ENCODE measurements at places on chromosomes 7 and 10.

DNA sequence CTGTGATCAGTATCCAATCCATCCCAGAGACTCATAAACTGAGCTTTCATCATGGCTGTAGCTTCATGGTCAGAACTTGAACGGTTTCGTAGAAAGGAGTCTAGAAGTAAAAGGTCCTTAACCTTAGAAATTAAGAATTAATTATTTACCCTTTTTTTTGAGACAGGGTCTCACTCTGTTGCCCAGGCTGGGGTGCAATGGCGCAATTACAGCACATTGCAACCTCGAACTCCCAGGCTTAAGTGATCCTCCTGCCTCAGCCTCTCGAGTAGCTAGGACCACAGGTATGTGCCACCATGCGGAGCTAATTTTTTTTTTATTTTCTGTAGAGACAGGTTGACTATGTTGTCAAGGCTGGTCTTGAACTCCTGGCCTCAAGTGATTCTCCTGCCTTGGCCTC, 41.7 kb downstream of the ATAD1 start:
- DNase-seq = no peak

DNA sequence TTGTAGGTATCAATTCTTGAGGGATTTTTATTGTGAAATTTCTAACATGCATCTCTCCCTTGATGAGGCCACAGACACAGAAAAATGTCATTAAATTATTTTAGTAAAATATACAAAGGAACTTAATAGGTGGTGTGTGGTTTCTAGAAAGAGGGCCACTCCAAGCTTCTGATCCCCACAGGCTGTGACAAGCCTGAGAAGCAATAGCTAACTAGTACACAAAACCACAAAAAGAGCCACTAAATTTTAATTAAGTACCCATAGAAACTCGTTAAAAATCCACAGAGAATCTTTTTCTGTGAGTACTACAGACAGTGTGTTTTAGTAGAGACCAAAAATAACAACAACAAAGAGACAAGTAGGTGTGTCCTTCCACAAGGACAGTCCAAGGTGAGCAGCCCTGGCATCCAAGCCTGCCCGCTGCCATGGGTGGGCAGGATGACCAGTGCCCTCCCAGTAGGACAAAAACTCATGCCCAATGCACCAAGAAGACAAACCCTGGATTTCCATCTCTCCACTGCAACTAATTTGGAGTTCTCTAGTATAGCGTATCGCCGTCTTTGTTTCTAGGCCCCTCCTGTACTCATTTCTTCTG, 81.0 kb downstream of the RNF216 start:
- DNase-seq = no peak

GRCh38 chr10:6951732-6952131, 371.7 kb upstream of the PRKCQ start:
- DNase-seq = no peak

DNA sequence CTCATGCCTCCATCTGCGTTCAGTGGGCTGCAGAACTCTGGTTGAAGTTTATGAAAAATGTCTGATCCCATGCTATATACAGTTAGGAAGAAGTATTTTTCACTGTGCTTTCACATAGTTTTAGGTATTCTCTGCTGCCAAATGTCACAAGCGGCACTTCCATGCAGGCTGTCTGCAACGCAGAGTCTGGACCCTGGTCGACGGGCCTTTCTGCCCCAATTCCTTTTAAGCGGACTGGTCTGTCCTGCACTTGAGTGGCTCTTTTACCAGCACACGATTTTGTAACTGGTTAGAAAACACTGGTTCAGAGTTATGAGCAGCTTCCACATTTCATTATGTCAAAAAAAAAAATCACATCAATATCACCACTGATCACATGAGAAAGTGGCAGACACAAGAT, 143.0 kb downstream of the DIP2C start:
- no peak for DNase-seq

GRCh38 chr7:121666306-121666705, 206.7 kb upstream of the PTPRZ1 start:
- DNase-seq = no peak

- no peak for DNase-seq
Observed at GRCh38 chr10:98030991-98031431, 590 bp upstream of the CRTAC1 start.

- no peak for DNase-seq
Observed at GRCh38 chr10:29603223-29603896, 31.4 kb downstream of the SVIL start.

- DNase-seq = no peak
Observed at GRCh38 chr7:3497796-3498195, 196.7 kb downstream of the SDK1 start.

GRCh38 chr7:18995811-18996426, 121.5 kb downstream of the TWIST1 start:
- no peak for DNase-seq

GRCh38 chr10:11257440-11258090, 239.9 kb downstream of the CELF2 start:
- no peak for DNase-seq

- DNase-seq = no peak
Observed at GRCh38 chr10:3427347-3427746, 254.8 kb upstream of the PITRM1 start.

DNA sequence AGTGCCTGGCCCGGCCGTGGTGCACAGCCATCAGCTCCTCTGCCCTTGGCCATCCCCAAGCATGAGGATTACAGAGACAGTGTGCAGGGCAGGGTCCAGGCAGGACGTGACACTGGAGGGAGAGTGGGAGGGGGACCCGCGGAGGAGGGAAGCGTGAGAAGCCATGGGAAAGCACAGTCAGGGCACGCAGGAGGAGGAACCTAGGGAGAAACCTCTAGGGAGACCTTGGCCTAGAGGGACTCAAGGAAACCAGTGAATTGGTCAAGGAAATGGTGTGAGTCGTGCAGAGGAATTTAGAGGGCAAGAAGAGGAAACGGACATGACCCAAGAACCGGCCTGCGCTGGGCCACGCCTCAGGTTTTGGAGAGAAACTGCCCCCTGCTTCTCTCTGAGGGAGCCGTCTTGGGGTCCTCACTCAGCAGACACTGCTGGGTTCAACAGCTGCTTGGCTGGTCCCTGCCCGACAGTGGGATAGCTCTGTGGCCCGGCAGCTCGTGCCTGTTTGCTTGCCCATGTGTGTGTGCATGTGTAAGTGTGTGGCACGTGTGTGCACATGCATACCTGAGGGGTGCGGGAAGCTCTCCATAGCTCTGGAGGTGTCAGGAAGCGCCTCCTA, 3.2 kb downstream of the OPN4 start:
- no peak for DNase-seq

DNA sequence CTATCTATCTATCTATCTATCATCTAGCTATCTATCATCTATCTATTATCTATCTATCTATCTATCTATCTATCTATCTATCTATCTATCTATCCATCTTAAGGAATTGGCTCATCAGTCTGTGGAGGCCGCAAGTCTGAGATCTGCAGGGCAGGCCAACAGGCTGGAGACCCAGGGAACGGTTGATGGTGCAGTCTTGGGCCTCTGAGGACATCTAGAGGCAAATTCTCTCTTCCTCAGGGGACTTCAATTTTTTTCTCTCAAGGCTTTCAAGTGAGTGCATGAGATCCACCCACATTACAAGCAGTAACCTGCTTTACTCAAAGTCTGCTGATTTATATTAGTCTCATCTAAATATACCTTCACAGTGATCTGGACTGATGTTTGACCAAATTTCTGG, 197.0 kb downstream of the GLRX3 start:
- no peak for DNase-seq

DNA sequence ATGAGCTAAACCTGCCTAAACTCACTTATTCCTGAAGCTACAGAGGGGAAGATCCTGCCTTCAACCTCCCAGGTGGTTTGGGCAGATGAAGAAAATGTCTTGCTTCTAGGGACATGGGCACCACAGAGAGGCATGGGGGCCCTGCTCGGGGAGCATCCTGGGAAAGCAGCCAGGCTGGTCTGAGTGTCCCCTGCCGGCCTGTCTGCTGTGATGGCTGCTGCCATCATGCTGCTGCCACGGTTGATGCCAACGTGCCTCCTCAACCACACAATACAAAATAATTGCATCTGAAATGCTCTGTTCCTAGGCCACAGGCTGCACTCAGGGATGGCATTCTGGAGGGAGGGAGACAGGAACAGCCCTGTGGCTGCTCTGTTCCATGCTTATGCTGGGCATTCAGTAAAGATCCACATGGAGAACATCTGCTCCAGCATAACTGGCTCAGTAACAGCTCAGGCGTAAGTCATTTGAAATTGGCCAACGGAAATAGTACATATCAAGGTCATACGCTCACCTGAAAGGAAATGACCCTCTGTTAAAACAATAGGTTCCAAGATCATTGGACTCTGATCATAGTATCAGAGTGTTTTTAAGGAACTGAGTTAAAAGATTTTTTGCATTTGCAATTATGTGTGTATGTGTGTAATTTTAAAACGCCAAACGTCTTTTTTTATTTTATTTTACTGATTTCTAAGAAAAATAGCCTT, 299.0 kb downstream of the TNS3 start:
- DNase-seq = no peak

DNA sequence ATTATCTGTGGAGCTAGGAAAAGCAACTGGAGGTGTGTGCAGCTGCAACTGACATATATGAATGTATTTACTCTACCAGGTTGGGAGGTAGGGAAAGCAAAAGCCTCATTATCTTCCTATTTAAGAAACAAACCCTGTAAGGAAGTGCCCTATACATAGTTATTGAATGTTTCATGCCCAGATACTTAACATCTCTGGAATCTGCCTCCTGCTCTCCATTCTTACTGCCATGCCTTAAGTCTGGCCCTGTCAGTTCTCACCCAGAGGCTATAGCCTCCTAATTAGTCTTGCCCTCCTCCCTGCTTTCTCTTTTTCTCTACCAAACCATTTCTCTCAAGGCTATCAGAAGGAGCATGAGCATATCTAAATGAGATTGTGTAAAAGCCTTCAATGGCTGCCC, 542.6 kb upstream of the LRRN3 start:
- DNase-seq = no peak

DNA sequence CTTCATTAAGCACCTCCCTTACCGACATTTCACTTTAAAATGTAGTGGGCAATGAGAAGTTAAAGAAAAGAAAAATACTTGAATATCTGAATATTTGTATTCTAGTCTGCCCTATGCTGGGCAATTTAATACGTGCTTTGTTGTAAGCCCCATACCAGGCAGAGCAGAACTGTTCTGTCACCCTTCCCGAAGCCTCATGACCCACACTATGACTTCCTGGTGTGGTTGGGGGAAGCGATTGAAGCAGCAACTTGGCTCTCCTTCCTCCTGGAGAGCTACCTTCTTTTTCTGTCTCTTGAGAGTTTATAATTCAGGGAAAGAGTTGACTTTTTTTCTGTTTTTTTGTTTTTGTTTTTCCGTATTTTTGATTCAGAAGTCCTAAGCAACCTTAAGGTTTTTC, 243.7 kb downstream of the INHBA start:
- no peak for DNase-seq

GRCh38 chr10:110045772-110046171, 38.0 kb downstream of the ADD3 start:
- DNase-seq = no peak

- DNase-seq = no peak
Observed at GRCh38 chr10:62894156-62894555, 78.0 kb upstream of the EGR2 start.

- no peak for DNase-seq
Observed at GRCh38 chr7:128891942-128892269, 18.6 kb downstream of the KCP start.

GRCh38 chr10:100192350-100192749, 6.5 kb upstream of the ERLIN1 start:
- no peak for DNase-seq

DNA sequence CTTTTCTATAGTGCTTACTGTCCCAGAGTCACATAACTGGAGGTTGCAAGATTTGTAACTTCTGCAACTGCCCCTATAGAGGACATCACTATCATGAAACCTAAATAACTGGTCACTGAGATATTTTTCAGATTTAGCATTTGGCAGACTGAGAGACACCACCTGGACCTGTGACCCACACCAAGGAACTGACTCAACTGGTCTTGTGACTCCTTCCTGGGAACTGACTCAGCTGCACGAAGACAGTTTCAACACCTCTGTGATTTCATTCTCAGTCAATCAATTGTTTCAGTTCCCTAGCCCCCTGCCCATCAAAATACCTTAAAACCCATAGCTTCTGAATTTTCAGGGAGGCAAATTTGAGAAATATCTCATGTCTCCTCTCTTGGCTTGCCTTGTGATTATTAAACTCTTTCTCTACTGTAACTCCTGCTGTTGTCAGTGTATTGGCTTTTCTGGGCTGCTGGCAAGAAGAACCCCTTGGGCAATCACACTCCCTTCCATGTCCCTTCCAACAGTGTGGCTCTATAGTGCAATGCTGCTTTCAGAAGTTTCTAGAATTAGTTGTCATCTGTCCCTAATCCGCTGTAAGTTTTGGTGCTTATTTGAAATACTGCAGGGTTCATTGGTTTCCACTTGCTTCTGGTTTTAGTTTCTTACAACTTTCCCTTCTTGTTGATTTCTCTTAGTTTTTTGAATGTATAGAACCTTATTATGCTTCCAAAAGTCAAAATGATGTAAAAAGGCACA, 127.8 kb upstream of the ADCY1 start:
- DNase-seq = no peak
